ENCODE measurements at places on chromosomes 16 and 17.
A peak's percentile ranks its signal among the peaks of the same experiment; 100 is the strongest.

GRCh38 chr17:53607475-53607874 is 215.3 kb upstream of the KIF2B start:
- H3K4me3 ChIP-seq = no peak overlapping the region
- no peaks in the 10 kb centered on the region for H3K27me3 ChIP-seq
- H3K4me1 ChIP-seq = no peaks in the 10 kb centered on the region
- no peak for DNase-seq
- H3K27ac ChIP-seq = no peak overlapping the region

- DNase-seq = no peak
- peak overlapping the region; percentile 95 for H3K27ac ChIP-seq
- H3K4me1 ChIP-seq = peaks cover 29% of the 10 kb centered on the region
- H3K36me3 ChIP-seq = peaks cover 5% of the 10 kb centered on the region
Observed at GRCh38 chr16:86567701-86568581, 1.3 kb downstream of the FOXC2 start.

DNA sequence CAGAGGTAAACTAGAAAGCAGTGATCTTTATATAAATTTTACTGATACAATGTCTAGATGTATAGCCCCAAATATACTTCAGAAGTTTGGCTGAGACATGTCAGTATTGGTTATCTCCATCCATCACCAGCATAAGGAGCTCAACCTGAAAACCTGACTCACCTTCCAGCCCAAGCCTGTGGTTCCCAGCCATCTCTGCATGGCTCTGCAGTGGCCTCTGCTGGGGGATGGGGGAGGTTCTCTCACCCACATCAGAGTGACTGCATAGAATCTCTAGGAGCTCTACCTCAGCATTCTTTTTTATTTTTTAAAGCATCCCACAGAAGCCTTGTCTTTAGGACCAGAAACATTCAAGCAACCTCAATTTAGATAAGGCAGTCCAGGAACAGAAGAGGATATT is 27.3 kb downstream of the USP7 start:
- no peaks in the 10 kb centered on the region for H3K36me3 ChIP-seq
- H3K4me1 ChIP-seq = peaks cover 9% of the 10 kb centered on the region
- H3K4me3 ChIP-seq = no peak overlapping the region
- no peaks in the 10 kb centered on the region for H3K27me3 ChIP-seq

DNA sequence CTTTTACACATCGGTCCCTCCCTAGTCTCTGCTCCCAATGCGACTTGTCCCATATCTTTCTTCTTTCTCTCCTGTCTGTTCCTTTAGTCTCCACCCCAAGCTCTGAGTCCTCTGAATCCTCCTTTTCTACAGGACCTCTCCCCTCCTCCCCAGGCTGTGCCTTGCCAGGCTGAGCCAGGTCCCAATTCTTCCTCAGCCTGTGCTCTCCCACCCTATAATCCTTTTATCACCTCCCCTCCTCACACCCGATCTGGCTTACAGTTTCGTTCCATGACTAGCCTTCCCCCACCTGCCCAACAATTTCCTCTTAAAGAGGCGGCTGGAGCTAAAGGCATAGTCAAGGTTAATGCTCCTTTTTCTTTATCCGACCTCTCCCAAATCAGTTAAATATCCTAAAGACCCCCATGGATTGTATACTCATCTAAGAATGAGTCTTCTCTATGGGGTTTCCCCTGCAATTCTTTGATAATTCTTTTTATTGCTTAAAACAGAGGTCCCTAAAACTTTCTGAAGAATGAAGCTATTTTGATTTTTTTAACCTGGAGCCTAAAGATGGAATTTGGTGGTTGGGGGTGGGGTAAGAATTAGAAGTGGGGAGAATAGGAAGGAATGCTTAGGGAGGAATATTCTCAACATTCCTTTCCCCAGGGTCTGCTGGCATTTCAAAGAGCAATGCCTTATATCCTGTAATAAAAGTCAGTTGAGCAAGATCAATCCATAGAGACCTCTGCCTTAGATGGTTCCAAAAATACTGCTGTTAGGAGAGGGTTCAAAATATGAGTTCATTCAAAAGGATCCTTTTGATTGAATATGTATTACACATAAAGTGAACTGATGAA is 102.8 kb downstream of the MYO1D start:
- H3K27ac ChIP-seq = no peak overlapping the region
- no peak for DNase-seq
- peaks cover 26% of the 10 kb centered on the region for H3K36me3 ChIP-seq
- no peaks in the 10 kb centered on the region for H3K4me1 ChIP-seq

GRCh38 chr16:28192806-28193529 is 18.8 kb downstream of the XPO6 start:
- DNase-seq = no peak
- peaks cover 23% of the 10 kb centered on the region for H3K4me1 ChIP-seq
- H3K36me3 ChIP-seq = peaks cover 9% of the 10 kb centered on the region
- no peaks in the 10 kb centered on the region for H3K27me3 ChIP-seq
- no peak overlapping the region for H3K4me3 ChIP-seq

- H3K36me3 ChIP-seq = no peaks in the 10 kb centered on the region
- DNase-seq = no peak
- H3K27me3 ChIP-seq = no peaks in the 10 kb centered on the region
- H3K27ac ChIP-seq = no peak overlapping the region
- no peaks in the 10 kb centered on the region for H3K4me1 ChIP-seq
Observed at GRCh38 chr16:53926209-53926608, 222.3 kb downstream of the FTO start.

DNA sequence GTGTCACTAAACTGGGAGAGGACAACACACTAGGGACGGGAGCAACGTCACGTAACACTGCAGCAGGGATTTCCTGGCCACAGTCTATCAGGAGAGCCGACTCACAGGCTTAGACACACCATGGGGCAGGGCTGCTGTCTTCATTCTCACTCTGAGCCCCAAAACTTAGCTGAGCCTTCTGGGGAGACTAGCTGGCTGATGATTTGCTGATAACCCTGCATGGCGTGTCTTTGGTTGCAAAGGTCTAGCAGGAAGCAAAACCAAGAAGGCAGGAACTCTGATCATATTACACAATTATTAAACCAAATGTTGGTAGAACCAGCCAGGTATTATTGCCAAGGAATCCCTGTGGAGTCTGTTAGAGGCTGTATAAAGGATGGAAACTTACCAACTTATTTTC is 345.0 kb downstream of the SLC39A11 start:
- no peaks in the 10 kb centered on the region for H3K4me1 ChIP-seq
- no peak overlapping the region for H3K27ac ChIP-seq
- H3K27me3 ChIP-seq = no peaks in the 10 kb centered on the region
- DNase-seq = no peak
- no peaks in the 10 kb centered on the region for H3K36me3 ChIP-seq
- no peak overlapping the region for H3K4me3 ChIP-seq

GRCh38 chr17:17609121-17609520 is 17.6 kb upstream of the PEMT start:
- H3K4me3 ChIP-seq = no peak overlapping the region
- H3K27ac ChIP-seq = no peak overlapping the region
- no peak for DNase-seq
- no peaks in the 10 kb centered on the region for H3K4me1 ChIP-seq
- H3K36me3 ChIP-seq = no peaks in the 10 kb centered on the region
- H3K27me3 ChIP-seq = no peaks in the 10 kb centered on the region

DNA sequence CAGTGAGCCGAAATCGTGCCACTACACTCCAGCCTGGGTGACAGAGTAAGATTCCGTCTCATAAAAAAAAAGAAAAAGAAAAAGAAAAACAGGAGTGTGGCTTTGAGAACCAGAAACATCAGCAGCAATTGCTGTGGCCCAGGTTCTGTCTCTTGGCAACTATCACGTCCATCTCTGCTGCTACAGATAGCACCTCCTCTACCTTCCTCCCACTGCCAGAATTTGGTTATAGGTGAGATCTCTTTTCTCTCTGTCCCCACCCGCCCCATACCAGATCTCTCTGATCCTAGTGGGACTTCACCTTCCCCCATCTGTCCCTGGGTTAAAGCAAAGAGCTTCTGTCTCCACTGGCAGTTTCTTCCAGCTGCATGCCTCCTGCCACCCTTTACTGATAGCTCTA is 3.1 kb downstream of the TLCD2 start:
- no peaks in the 10 kb centered on the region for H3K27me3 ChIP-seq
- H3K27ac ChIP-seq = no peak overlapping the region
- peaks cover 27% of the 10 kb centered on the region for H3K4me1 ChIP-seq
- no peak for DNase-seq
- no peak overlapping the region for H3K4me3 ChIP-seq
- no peaks in the 10 kb centered on the region for H3K36me3 ChIP-seq

DNA sequence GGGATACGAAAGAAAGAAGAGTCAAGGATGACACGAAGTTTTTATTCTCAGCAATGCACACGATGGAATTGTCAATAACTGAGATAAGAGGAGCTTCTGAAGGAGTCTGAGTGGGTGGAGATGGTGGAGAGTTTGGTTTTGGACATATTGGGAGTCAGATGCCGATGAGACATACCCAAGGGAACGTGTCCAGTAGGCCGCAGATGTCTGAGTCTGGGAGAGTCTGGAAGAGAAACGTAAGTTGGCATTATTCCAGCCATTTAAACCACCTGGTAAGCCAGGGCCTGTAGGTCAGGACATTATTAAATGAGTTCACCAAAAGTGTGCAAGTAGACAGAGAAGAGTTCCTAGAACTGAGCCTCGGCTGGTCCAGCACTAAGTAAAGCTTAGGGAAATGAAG is 478.3 kb upstream of the CDH5 start:
- no peaks in the 10 kb centered on the region for H3K4me1 ChIP-seq
- no peak for DNase-seq
- H3K36me3 ChIP-seq = no peaks in the 10 kb centered on the region
- no peak overlapping the region for H3K4me3 ChIP-seq

DNA sequence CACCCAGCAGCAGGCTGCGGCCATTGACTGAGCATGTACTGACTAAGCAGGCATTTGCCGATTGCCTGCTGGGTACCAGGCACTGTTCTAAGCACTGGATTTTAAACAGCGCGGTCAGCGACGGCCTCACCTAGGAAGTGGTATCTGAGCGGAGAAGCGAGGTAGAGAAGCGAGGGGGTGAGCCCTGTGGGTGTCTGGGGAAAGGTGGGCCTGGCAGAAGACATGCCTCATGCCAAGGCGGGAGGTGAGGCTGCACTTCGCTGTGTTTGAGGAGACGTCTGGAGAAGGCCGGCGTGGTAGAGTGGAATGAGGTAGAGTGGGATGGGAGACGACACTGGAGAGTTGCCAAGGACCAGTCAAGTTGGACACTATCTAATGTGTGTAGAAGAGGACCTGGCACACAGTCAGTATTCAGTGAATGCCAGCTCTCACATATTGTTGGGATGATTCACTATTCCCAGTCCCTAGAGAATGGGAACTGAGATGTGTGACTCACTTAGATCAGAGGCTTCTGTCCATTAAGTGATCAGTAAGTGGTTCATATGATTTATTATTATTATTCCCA is 14.4 kb downstream of the SYCE1L start:
- no peak overlapping the region for H3K4me3 ChIP-seq
- H3K4me1 ChIP-seq = no peaks in the 10 kb centered on the region
- no peak overlapping the region for H3K27ac ChIP-seq
- no peaks in the 10 kb centered on the region for H3K27me3 ChIP-seq

DNA sequence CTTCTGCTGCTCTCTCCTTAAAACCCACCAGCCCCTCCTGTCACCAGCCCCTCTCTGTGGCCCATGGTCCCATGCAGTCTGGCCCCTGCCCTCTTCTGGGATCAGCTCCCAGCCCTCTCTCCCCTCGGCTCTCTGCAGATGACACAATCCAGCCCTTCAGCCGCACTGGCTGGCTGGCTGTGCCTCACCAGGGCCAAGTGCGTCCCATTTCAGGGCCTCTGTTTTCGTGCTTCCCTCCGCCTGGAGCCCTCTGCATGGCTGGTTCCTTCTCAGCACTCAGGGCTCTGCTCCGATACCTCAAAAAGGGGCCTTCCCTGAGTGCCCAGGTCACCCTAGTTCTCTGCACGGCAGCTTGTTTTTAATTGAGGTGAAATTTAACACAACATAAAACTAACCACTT is 124.3 kb downstream of the SOCS1 start:
- peaks cover 81% of the 10 kb centered on the region for H3K4me1 ChIP-seq
- H3K27me3 ChIP-seq = no peaks in the 10 kb centered on the region
- DNase-seq = no peak
- H3K36me3 ChIP-seq = peaks cover under 1% of the 10 kb centered on the region

GRCh38 chr17:48577946-48578615 is at the start of gene HOXB4:
TSS of gene HOXB4 (minus strand) at chr17:48578350. CDS start at chr17:48578319, 31 bp downstream.
- no peaks in the 10 kb centered on the region for H3K4me1 ChIP-seq
- peak within 1 kb of the TSS; percentile 75 for H3K27ac ChIP-seq
- peak within 1 kb of the TSS; percentile 51 for H3K4me3 ChIP-seq
- DNase-seq = peak; percentile 76
- H3K36me3 ChIP-seq = no peaks in the 10 kb centered on the region
- H3K27me3 ChIP-seq = peaks cover 8% of the 10 kb centered on the region

GRCh38 chr17:17713839-17714238 is 32.6 kb downstream of the RAI1 start:
- DNase-seq = no peak
- peaks cover 43% of the 10 kb centered on the region for H3K4me1 ChIP-seq
- H3K36me3 ChIP-seq = no peaks in the 10 kb centered on the region
- peak overlapping the region; percentile 87 for H3K27ac ChIP-seq

DNA sequence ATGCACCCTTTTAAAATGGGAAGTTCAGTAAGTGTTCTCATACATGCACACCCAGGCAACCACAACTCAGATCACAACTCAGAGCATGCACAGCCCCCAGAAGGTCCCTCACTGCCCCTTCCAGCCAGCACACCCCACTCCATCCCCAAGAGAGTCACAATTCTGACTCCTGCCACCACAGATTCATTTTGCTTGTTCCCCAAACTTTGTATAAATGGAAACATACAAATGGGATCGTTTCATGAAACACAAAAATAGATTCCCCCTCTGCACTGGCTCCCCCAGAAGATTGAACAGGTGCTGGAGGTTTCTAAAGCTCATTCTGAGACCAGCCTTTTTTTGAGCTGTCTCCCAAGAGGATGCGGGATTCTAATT is 3.3 kb upstream of the TNFRSF13B start:
- no peak overlapping the region for H3K4me3 ChIP-seq
- H3K27ac ChIP-seq = no peak overlapping the region
- H3K27me3 ChIP-seq = peaks cover 22% of the 10 kb centered on the region
- H3K4me1 ChIP-seq = no peaks in the 10 kb centered on the region

- H3K4me3 ChIP-seq = no peak overlapping the region
- peak; percentile 46 for DNase-seq
- H3K4me1 ChIP-seq = no peaks in the 10 kb centered on the region
- H3K27me3 ChIP-seq = peaks cover 53% of the 10 kb centered on the region
- no peak overlapping the region for H3K27ac ChIP-seq
- no peaks in the 10 kb centered on the region for H3K36me3 ChIP-seq
Observed at GRCh38 chr16:86018487-86018886, 119.5 kb downstream of the IRF8 start.

- H3K4me3 ChIP-seq = no peak overlapping the region
- H3K36me3 ChIP-seq = peaks cover 90% of the 10 kb centered on the region
- no peak overlapping the region for H3K27ac ChIP-seq
- DNase-seq = no peak
Observed at GRCh38 chr17:82924812-82925211, 85.0 kb upstream of the ZNF750 start.

All from tibial artery (tissue), 4 donors.